ENCODE measurements at places on chromosomes 5 and 9.

- no peak for DNase-seq
These were observed 4.4 kb upstream of the GRPEL2 start for GRCh38 chr5:149340920-149341319.

- peak; percentile 93 for DNase-seq
These were observed 1.0 kb upstream of the ACSL6 start for GRCh38 chr5:132012371-132013005.

- DNase-seq: no peak
These were observed 943 bp downstream of the SFXN1 start for GRCh38 chr5:175479125-175479881.

GRCh38 chr9:134793288-134794188 is 87.1 kb upstream of the FCN2 start:
- DNase-seq: no peak

All from islet precursor cell (in vitro differentiated cells).